ENCODE measurements at places on chromosomes 2 and 18. TPM values are rescaled to one million over a fixed set of nuclear protein-coding genes. Genes with fewer than 3 reads are reported as not detected.

DNA sequence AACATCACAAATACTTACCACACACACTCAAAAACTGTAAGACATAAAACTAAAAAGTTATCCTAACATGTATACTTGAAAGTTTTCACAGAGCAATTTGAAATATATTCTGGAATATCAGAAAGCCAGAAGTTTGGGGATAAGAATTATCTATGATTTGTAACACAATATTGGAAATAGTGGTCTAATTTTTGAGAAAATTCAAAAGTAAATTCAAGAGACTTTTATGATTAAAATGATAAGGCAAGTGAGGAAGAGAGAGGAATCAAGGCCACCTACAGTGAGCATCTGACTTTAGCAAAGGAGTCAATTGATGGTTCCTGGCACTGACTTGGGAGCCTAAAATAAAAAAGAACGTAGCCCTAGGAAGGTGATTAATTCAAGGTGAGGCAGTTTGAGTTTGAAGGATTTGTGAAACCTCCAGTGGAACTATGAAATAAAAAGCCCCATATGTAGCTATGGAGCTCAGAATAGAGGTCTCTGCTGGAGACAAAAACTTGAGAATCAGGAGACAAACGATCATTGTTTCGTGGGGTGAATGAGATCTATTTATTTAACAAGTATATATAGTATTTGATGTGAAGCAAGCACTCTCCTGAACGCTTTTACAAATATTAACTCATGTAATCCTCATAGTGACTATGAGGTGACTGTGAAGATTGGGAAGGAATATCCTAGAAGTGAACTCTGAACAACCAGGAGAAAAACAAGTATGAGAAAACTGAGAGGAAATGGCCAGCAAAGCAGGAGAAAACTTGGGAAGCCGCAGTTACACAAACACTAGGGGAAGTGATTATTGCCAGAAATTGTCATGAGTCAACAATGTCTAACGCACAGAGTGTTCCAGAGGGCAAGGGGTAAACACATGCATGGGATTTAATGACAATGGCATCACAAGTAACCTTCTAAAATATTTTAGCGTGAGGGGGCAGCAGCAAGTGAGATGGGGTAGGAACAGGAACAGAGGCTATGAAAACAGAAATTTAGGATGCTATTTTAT lies 12.8 kb downstream of the TFPI start:
- H3K36me3 ChIP-seq, result peaks cover 21% of the 10 kb centered on the region
- peak overlapping the region; percentile 4 for H3K27ac ChIP-seq
- H3K4me1 ChIP-seq, result peaks cover 33% of the 10 kb centered on the region
- DNase-seq, result no peak
- no peaks in the 10 kb centered on the region for H3K27me3 ChIP-seq
- H3K4me3 ChIP-seq, result no peak overlapping the region

The PRKAG3 gene
- total RNA-seq, result not detected

DNA sequence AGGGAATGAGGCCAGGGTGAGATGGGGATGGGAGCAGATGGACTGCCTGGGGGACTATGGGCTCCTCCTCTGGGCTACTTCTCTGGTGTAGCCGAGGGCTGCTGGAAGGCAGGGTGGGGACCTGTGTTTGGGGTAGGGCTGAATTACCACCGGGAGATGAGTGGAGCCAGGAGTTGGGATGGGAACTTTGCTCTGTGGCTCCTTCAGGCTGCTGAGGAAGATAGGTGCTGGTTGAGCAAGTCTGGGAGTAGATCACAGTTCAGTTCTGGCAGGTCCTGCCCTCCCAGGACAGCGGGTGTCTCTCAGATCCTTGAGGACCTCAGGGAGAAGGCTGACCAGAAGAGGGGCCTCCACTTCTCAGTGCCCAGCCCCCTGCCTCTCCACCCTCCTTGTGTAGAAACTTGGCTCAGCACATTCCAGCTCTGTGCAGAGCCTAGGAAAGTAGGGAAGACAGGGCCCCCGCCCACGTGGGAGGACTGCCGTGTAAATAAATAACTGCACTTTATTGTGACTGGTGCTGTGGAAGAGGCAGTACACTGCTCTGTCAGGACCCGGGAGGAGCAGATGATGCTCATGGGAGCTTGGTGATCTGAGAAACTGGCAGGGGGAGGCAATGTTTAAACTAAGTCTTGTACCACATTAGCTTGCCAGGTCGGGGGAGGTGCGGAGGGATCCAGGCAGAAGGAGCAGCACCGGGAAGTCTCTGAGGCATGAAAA lies 15.3 kb downstream of the TET3 start:
- H3K4me3 ChIP-seq, result no peak overlapping the region
- DNase-seq, result no peak
- no peak overlapping the region for H3K27ac ChIP-seq
- H3K36me3 ChIP-seq, result no peaks in the 10 kb centered on the region
- peaks cover 56% of the 10 kb centered on the region for H3K4me1 ChIP-seq

GRCh38 chr2:12488352-12489318 lies 228.1 kb upstream of the TRIB2 start:
- H3K27ac ChIP-seq, result no peak overlapping the region
- H3K27me3 ChIP-seq, result no peaks in the 10 kb centered on the region
- DNase-seq, result no peak
- no peaks in the 10 kb centered on the region for H3K36me3 ChIP-seq
- H3K4me3 ChIP-seq, result no peak overlapping the region
- H3K4me1 ChIP-seq, result peaks cover 17% of the 10 kb centered on the region

DNA sequence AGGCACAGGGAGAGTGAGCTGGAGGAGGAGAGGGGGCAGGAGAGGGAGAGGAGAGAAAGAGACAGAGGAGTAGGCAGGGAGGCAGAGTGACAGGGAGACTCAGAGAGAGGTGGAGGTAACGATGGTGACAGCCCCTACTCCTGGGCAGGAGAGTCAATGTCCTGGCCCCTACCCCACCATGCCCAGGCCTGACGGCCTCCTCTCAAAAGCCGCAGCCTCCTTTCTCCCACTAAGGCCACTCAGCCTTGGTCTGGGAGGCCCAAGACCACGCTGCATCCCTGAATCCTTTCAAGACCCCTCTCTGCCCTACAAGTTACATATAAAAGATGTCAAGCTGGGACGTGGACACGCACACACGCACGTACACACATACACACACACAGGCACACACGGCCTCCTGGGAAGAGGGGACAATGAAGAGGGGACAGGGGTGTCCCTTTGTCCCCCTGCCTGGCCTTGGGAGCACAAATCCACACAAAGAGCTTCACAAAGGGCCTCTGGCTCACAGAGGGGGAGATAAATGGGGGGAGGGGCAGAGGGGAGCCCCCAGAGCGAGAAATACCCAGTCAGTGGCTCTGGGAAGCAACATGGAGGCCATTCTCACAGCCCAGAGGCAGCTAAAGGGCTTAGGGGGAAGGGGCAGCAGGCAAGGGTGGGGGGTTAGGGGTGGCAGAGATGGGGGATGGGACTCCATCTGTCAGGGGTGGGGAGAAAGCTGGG lies 19.5 kb upstream of the TNS1 start:
- no peaks in the 10 kb centered on the region for H3K36me3 ChIP-seq
- no peak overlapping the region for H3K27ac ChIP-seq
- peaks cover 31% of the 10 kb centered on the region for H3K4me1 ChIP-seq
- no peaks in the 10 kb centered on the region for H3K27me3 ChIP-seq
- no peak overlapping the region for H3K4me3 ChIP-seq

DNA sequence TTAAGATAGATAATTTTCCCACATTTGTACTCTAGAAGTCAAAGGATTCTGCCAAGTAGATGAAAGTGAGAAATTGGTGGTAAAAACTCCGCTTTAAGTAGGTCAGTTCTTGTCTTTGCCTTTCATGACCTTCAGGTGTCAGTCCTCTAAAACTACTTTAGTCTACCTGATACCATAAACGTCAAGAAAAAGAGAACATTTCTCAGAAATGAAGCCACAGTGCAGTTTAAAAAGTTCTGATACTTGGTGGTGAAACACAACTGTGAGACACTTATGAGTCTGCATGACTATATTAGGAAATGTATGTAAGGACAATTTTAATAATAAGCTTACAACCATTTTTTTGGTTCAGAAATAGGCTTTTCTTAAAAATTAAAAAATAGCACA lies 583.3 kb downstream of the SATB2 start:
- 0 out of 2 replicates have a peak, but pooled peaks cover 3% of the 10 kb centered on the region for H3K36me3 ChIP-seq
- H3K4me1 ChIP-seq, result no peaks in the 10 kb centered on the region
- H3K27me3 ChIP-seq, result no peaks in the 10 kb centered on the region
- DNase-seq, result no peak
- no peak overlapping the region for H3K4me3 ChIP-seq

The EVA1A gene
- 3.2 TPM for total RNA-seq

DNA sequence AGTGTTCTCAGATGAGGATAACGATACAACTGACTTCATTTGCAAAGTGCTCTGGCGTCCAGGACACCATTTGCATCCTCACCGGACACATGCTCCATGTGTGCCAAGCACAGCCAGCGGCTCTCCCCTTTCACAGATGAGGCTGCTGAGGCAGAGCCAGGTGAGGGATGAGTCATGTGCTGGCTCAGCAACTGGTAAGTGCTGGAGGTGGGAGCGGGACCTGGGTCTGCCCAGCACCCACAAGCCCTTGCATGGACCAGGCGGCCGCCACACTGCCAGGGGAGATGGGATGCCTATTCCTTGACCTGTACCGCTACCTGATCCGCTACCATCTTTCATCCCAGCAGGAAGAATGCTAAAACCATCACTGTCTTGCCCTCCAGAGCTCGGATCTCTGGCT lies 86.2 kb upstream of the ASB18 start:
- no peak for DNase-seq
- no peaks in the 10 kb centered on the region for H3K27me3 ChIP-seq
- peaks cover 15% of the 10 kb centered on the region for H3K4me1 ChIP-seq
- H3K27ac ChIP-seq, result no peak overlapping the region
- H3K36me3 ChIP-seq, result no peaks in the 10 kb centered on the region

DNA sequence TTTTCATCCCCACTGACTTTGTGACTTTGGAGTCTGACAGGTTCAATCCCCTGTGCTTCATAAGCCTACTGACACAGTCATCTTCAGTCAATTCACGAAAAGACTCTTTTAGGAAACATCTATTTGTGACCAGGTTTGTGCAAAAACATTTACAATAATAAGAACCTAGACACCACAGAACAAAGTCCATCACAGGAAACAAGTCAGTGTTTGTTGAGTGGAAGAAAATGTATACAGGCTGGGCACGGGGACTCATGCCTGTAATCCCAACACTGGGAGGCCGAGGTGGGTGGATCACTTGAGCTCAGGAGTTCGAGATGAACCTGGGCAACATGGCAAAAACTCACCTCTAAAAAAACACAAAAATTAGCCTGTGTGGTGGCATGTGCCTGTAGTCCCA lies 49.7 kb downstream of the TGFA start:
- peaks cover 36% of the 10 kb centered on the region for H3K4me1 ChIP-seq
- no peaks in the 10 kb centered on the region for H3K36me3 ChIP-seq
- DNase-seq, result no peak
- H3K27me3 ChIP-seq, result no peaks in the 10 kb centered on the region
- no peak overlapping the region for H3K27ac ChIP-seq

- no peak for DNase-seq
- H3K4me3 ChIP-seq, result no peak overlapping the region
- peaks cover 19% of the 10 kb centered on the region for H3K4me1 ChIP-seq
Measured at GRCh38 chr2:47675196-47675825, 107.6 kb upstream of the MSH6 start.

- H3K27me3 ChIP-seq, result peaks cover 22% of the 10 kb centered on the region
- H3K27ac ChIP-seq, result no peak overlapping the region
- H3K36me3 ChIP-seq, result no peaks in the 10 kb centered on the region
- H3K4me1 ChIP-seq, result peaks cover 12% of the 10 kb centered on the region
- DNase-seq, result no peak
Measured at GRCh38 chr2:60830991-60831390, 50.4 kb upstream of the REL start.

GRCh38 chr2:314561-315336 lies 26.9 kb upstream of the ALKAL2 start:
- no peak overlapping the region for H3K4me3 ChIP-seq
- H3K27ac ChIP-seq, result peak overlapping the region; percentile 32
- peaks cover 19% of the 10 kb centered on the region for H3K4me1 ChIP-seq
- DNase-seq, result no peak

- H3K27me3 ChIP-seq, result no peaks in the 10 kb centered on the region
- peaks cover 53% of the 10 kb centered on the region for H3K4me1 ChIP-seq
- no peak overlapping the region for H3K4me3 ChIP-seq
- H3K36me3 ChIP-seq, result no peaks in the 10 kb centered on the region
Measured at GRCh38 chr2:151729837-151730236, 4.4 kb downstream of the NEB start.

DNA sequence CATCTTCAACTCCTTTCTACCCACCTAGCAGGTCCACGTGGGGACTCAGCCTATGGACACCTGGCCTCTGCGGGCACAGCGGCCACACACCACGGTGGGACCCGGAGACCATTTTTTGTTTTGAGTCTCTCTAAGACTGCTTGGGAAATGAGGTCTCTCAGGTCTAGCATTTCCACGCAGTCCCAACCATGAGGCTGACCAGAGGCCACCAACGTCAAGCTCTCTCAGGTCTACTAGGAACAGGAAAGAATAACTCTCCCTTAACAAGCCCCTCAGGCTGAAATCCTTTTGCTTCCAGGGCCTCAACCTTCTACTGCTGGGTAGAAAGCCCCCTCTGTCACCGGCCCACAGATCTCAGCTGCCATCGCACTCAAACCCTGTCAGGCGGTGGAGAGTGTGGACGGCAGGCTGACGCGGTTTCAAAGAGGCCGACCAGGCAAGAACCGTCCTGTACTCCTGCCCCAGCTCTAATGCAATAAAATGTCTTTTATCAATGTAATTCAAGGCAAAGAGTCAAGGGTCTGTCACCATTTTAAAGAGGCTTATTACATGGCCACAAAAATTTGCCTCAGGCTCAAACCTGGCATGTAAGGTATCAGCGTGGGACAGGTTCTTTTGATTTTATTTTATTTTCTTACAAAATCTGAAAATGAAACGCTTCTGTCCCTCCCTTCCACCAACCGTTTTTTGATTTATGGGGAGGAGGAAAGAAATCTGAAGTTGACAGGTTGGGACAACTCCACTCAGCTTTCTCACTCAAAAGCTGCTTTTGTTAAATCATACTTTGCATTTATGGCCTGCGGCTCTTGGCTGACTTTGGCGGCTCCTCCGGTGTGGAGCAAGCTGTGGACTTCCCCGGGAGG lies 74.0 kb downstream of the BCL11A start:
- peaks cover 20% of the 10 kb centered on the region for H3K36me3 ChIP-seq
- peaks cover 54% of the 10 kb centered on the region for H3K27me3 ChIP-seq
- H3K4me3 ChIP-seq, result no peak overlapping the region
- no peak overlapping the region for H3K27ac ChIP-seq
- DNase-seq, result no peak

The GCFC2 gene
- total RNA-seq, result 14.4 TPM

DNA sequence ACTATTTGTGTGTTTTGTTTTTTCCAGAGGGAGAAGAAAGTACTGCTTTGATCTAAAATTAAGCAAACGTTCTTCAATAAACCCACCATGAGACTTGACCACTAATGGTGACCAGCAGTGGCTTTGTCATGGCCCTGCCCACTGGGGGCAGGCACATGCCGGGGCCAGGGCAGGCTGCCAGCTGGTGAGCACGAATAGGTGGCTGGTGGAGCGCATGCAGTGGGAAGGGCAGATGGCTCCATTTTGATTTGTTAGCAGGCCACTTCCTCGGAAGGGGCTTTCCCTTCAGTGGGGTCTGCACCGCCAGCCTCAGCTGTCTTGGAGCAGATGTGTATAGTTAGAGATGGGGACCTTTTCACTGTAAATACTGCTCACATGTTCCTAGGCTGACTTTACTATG lies 277.1 kb downstream of the SOX11 start:
- no peak for DNase-seq
- peaks cover 66% of the 10 kb centered on the region for H3K36me3 ChIP-seq
- no peaks in the 10 kb centered on the region for H3K4me1 ChIP-seq

The RAB6C gene
- total RNA-seq, result 0.07 TPM

- H3K27ac ChIP-seq, result no peak overlapping the region
- DNase-seq, result no peak
- no peaks in the 10 kb centered on the region for H3K4me1 ChIP-seq
- H3K36me3 ChIP-seq, result peaks cover 26% of the 10 kb centered on the region
- H3K4me3 ChIP-seq, result no peak overlapping the region
Measured at GRCh38 chr2:179096090-179096489, 46.2 kb upstream of the CCDC141 start.

The RAB12 gene
- 58.1 TPM for total RNA-seq
